ENCODE measurements at places on chromosomes 6 and 20. TPM values are rescaled to one million over a fixed set of nuclear protein-coding genes. Genes with fewer than 3 reads are reported as not detected.

DNA sequence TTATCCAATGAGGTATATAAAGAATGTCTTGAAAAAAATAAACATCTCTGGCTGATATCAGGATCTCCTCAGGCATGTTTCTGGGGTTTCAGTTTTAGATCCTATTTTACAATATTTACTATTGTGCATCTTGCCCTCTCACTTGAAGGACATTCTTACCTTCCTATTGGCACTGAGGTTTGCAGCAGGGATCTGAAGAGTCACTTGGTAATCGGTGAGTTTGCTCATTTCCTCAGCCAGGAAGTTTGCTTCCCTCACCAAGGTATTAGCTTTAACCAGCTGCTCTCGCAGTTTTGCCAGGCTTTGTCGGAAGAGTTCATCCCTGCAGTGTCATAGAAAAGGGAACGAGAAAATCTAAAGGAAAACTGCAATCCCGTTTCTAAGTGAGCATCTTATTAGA, 101.9 kb upstream of the NUP153 start:
- DNase-seq: no peak

ZSCAN16 gene
- 3.5 TPM for total RNA-seq

PBOV1 gene
- total RNA-seq: not detected

PSMG4 gene
- total RNA-seq: 11.9 TPM

DNA sequence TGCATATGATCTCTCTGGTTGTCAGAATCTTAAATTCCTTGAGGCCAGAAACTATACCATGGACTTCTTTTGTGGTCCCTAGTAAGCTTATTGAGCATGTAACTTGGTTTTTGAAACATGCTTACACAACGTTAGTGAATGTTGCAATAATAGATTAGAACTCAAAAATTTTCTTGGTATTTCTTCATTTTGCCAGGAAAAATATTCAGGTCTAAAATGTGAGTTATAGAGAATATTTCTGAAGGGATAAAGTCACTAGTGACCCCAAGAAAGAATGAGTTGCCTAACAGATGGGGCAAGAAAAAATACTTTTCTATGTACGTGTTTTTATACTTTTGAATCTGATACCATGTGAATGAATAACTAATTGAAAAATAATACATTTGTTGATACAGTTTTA, 195.4 kb downstream of the TFAP2A start:
- no peak for DNase-seq

DNA sequence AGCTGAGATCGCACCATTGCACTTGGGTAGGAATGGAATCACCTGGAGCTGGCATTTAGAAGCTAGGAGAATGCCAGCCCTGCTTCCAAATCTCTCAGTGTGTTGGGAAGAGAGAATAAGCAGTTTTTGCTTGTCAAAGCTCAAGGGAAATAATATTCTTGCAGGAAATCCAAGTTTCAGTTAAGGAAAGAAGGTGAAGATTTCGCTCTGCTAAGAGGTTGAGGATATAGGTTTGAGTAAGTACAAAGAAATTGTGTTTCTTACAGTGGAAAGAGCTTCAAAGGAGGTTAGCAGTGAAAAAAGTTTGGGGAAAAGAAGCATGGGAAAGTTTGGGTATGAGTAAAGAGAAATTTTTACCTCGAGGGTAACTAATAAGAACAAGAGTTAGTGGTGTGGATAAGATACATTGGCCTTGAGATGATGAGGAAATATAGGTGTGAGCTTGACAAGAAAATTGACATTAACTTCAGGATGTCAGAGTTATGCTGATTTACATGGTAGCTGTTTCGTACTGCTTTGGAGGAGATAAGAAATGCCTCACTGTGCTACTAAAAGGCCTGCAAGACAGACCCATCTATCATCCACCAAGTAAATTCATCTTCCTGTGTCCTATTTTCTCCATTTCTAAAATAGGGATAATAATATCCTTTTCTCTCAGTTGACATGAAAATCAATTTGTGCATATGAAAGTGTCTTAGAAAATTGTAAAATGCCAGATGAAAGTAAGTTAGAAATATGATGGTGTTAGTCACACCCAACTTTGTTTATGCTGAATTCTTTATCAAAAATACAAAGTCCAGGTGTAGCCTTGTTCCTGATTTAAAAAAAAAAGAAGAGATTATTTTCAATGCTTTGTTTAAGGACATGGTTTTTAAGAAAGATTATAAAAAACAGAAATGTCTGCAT, 12.8 kb upstream of the HINT3 start:
- DNase-seq: no peak

- no peak for DNase-seq
These were observed 102.5 kb downstream of the PPP1R14C start for GRCh38 chr6:150245148-150245935.

DNA sequence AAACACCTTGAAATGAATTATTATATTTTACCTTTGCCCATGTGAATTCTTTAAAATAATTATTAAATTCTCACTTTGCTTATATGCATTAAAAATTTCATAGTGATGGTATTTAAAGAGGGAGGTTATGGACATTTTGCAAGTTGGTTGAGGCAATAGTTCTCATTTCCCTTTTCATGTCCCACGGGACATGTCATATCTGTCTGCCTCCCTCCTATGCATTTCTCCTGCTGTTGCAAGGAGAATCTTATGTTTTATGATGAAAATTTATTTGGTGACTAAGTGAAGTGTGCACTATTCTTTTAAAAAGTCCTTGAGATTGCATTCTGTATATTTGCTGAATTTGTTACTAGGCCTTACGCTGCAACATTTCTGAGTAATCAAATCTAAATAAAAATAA, 67.2 kb downstream of the UTRN start:
- no peak for DNase-seq

DNA sequence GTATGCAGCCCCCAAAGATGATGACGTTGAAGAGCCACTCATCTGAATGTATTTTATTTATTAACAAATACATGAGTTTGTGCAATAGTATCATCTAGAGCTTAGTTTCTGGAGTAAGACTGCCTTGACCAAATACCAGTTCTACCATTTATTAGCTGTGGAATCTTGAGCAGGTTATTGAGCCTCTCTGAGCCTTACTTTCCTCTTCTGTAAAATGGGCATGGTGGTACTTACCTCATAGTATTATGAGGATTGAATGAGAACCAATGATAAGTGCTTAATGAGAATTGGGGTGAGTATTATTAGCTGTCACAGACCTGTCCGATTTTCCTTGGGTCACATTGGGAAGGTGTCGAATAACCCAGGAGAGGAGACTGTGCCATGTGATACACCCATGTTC, 164.2 kb upstream of the RNF24 start:
- DNase-seq: no peak

DNA sequence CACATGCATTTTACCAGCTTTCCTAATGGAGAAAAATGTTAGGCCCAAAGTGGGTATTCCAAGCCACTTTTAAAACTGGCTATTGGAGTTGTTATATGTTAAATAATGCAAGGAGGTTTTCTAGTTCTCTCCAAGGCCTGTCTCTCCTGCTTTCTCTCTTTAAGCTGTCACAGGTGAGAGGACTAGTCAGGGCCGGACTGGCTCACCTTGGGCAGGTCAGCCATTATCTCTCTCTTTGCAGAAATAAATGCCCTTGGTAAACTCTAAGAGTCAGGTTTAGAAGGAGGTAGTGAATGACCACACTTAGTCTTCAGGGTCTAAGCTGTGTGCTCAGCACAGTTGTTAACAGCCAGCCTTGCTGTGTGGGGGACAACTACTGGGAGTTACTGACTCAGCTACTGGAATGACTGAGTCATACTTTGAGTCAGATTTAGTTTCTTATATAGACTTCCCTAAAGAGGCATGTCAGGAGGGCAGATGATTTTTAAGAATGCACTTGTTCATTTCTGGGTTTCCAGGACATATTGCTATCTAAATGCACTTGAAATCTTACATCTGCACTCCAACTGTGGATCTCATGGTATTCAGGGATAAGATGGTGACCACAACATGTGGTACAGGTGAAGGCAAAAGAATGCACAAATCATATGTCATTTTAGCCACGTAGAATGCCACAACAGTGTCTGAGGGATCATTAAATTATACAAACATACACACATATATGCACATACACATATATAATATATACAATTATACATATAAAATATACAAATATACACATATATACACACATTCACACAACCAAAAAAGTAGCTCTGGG, 719.4 kb downstream of the EPM2A start:
- no peak for DNase-seq

PPIL6 gene
- total RNA-seq: 10.9 TPM

DNA sequence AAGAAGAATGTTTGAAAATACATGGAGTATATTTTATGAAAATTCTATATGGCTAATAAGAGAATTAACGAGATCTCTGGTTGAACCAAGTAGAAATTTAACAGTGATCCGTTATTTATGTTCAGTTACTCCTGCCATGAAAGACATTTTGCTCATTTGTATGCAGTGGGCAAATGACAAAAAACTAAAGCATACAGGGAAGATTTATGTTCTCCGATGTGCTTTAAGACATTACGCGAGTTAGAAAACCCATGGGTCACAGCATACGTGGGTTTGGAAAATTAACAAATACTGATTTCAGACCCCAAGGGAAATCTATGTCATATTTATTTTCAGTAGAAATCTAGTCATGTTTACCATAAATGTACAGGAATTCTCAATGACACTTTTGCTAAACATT, 90.1 kb downstream of the BMP5 start:
- no peak for DNase-seq

ARFGEF3 gene
- 3.3 TPM for total RNA-seq

- peak; percentile 42 for DNase-seq
These were observed 32.5 kb downstream of the MUC22 start for GRCh38 chr6:31042806-31043205.

GRCh38 chr6:15213838-15214400, 31.9 kb upstream of the JARID2 start:
- DNase-seq: no peak

HLA-DQA1 gene
- not detected for total RNA-seq

- DNase-seq: no peak
These were observed 212.3 kb downstream of the LMBRD1 start for GRCh38 chr6:69584536-69584912.

GRCh38 chr6:133730881-133731280, 158.0 kb upstream of the TCF21 start:
- DNase-seq: no peak

BTNL2 gene
- total RNA-seq: not detected

GRCh38 chr20:4791121-4791520, 69.4 kb downstream of the PRND start:
- no peak for DNase-seq

DNA sequence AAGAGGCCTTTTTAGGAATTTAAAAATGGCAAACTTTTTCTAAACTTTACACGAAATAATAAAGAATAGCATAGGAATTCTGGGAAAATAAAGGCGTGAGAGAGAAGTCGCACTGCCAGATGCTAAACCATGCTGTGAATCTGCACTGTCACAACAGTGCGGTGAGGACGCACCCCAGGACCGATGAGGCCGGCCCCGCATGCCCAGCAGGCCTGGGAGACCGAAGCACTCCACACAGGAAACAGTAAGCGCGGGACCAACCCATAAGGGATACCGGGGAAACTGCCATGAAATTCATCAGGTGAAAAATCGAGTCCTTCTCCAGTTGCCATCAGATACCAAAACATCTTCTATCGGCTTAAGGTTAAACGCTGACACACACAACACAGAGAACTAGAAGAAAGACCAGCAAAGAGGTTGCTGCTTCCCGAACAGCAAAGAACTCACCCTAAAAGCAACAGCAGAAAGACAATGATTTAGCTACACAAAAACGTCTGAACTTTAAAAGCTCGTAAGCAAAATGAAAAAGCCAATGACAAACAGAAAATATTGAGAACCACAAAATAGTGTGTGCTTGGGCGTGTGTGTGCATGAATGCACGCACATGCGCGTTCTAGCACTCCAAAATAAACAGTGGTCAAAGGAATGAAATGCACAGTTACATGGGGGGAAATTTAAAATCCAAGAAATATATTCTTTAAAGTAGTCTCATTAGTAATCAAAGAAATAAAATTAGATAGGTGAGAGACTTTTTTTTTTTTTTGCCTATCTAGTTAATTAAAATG, 15.4 kb downstream of the RAMACL start:
- no peak for DNase-seq

SCUBE3 gene
- 1.3 TPM for total RNA-seq

ME1 gene
- total RNA-seq: 4.0 TPM

GRCh38 chr6:107345393-107345792, 114.0 kb downstream of the PDSS2 start:
- no peak for DNase-seq

Measured in tongue (tissue), 3 donors.